Activated T-cell treated with anti-CD3 and anti-CD28 coated beads for 4 hours (primary cell): ENCODE measurements at places on chromosomes 1 and 21.

DNA sequence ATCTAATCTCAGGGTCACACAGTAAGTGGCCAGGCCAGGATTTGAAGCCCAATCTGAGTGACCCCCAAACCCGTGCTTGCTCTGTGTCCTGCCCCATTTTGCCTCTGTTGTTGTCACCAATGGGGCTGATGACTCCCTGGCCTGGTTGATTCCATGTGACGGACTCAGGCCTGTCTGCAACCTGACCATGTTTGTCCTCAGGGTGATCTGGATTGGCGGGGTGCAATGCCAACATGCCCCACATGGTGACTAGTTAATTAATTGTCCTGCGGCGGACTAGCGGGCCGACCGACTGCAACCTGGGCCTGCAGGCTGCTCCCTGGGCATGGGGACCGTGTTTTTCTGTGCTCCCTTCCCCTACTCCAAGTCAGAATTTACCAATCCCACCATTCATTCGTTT lies 256.3 kb downstream of the MATN1 start:
- no peak for DNase-seq

DNA sequence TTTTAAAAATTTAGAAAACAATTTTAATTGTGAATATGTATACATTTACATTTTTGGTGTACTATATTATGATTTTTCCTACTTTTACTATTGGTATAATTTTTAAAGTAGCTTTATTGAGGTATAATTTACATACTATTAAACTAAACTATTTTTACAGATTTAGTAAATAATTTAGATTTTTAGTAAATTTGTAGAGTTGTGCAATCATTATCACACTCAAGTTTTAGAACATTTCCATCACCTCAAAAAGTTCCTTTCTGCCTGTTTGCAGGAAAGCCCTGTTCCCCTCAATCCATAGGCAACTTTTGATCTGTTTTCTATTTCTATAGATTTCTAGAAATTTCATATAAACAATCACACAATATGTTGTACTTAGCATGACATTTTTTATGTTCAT lies 8.2 kb downstream of the PHTF1 start:
- no peak for DNase-seq

DNA sequence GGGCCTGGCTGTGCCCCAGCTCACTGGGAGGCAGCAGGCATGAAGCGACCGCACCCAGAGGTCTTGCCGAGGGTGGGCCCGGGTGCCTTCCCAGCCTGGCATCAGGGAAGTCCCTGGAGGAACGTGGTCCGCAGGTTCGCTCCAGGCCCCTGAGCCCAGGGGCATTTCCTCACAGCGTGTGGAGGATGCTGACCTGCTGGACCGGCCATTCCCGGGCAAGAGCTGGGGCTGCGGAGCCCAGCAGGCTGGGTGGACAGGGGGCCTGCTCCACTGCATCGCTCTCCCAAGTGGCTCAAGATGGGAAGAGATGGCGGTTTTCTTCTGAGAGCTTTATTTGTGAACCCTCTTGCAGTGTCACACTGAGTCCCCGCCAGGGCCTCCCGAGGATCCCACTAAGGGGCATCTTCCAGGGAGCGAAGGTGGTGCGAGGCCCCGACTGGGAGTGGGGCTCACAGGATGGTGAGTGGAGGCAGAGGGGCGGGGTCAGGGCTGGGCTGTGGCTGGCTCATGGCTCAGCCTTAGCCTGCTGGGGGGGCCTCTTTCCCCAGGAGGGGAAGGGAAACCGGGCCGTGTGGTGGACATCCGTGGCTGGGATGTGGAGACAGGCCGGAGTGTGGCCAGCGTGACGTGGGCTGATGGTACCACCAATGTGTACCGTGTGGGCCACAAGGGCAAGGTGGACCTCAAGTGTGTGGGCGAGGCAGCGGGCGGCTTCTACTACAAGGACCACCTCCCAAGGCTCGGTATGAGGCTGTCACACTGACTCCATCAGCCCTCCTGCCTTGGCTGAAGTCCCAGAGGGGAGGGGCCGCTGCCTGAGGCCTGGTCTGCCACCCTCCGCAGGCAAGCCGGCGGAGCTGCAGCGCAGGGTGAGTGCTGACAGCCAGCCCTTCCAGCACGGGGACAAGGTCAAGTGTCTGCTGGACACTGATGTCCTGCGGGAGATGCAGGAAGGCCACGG lies 7.2 kb upstream of the MMP23B start:
- no peak for DNase-seq

DNA sequence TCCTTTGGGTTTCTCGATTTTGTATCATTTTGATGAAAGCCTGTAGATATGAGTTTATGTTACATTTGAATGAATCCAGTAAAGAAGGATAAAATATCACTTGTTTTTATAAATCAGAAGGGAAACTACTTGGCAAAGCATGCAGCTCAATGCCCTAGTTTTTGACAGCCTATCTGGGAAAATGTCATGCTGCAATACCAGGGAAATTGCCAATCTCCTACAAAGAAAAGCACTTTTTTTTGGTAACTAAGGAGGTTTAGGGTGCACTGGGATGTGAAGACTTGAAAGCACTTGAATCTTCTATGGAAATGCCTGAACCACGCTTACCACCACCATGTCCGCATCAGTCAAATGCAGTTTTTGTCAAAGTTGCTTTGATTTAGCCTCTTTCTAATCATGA lies 446.9 kb upstream of the LRRC7 start:
- DNase-seq: no peak

DNA sequence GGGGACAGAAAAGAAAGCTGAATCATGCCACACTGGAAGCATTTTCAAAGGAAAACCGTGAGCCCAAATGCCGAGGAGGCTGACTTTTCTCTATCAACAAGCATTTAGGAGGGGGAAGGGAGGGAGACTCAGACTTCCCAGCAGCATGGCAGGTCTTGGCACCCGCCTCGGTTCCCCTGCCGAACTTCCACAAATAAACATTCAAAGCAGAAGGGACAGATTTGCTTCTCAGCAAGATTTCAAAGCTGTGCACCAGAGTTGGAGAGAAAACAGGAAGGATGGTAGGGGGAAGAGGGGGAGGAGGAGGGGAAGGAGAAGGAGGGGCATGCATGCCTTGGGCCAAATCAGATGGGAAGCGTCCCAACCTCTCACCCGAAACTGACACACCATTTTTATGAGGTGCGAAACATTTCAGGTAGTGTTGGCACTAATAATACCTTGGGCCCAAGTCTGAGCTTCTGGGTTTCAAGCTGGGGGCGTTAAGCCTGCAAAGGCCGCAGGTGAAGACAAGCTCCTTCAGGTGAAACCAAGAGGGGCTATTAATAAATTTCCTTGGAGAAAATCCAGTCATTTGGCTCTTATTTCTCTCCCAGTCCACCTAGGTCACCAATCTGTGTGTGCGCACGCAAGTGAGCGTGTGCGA lies 26.4 kb downstream of the ABCA4 start:
- no peak for DNase-seq

- no peak for DNase-seq
Measured at GRCh38 chr1:221612047-221612777, 129.7 kb downstream of the DUSP10 start.

DNA sequence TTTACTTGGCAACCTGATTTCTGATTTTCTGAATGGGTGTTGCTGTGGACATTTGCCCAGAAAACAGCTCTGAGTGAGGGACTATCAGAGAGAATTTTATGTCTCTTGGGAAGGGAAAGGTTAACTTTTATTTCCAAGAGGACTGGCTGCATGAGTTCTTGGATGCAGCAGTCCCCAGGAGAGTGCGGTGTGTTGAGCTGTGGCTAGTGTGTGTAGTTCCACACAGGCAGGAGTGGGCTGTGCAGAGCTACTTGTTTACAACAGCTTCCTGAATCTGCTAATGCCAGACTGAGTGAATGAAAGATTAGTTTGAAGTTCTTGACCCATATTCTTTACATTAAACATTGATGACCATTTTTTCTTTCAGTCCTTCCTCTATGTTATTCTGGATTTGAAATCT lies 41.0 kb upstream of the APOBEC4 start:
- DNase-seq: no peak

GRCh38 chr1:78491451-78492071 lies 787 bp downstream of the PTGFR start:
- no peak for DNase-seq

- DNase-seq: no peak
Measured at GRCh38 chr1:87044424-87044823, 130.0 kb downstream of the HS2ST1 start.

- DNase-seq: no peak
Measured at GRCh38 chr1:154775621-154776605, 94.2 kb downstream of the KCNN3 start.

DNA sequence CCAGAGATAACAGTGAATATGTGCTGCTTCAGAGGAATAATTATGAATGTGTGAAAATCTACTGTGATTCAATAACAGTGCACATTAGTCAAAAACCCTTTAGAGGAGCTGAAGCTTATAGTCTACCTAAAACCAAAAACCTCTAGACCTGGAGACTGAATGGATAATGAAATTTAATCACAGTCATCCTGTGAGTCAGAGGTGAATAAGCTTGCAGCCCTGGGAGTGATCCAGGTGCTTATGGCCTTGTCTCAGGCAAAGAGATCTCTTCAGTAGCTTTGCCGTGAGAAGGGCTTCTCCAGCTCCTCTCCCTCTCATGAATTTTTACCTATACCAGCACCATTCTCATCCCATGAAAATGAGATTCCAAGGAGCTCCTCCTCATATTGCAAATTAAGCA lies 81.3 kb upstream of the RGS4 start:
- no peak for DNase-seq

- no peak for DNase-seq
Measured at GRCh38 chr1:211638689-211639101, 36.7 kb downstream of the NEK2 start.

GRCh38 chr1:181312946-181313345 lies 170.4 kb upstream of the CACNA1E start:
- no peak for DNase-seq

GRCh38 chr1:24136956-24137539 lies 5.9 kb downstream of the IL22RA1 start:
- DNase-seq: no peak

DNA sequence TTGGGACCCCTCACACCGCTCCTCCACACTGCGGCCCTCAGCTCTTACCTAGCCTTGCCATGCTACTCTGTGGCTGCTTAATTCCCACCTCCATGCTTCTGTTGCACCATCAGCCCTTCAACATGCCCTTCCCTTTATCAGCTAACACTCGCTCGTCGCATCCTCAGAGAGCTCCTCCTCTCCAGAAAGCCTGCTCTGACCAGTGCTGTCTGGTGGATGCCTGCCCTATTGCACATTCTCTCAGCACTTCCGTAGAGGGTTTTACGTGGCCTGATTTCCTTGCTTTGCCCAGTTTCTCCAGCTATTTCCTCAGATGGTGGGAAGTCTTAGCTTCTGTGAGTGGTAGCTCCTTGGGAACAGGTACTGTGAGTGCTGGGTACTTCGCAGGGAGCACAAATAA lies 10.3 kb upstream of the LAD1 start:
- no peak for DNase-seq

GRCh38 chr1:54955359-54955758 lies 25.1 kb upstream of the TMEM61 start:
- no peak for DNase-seq

DNA sequence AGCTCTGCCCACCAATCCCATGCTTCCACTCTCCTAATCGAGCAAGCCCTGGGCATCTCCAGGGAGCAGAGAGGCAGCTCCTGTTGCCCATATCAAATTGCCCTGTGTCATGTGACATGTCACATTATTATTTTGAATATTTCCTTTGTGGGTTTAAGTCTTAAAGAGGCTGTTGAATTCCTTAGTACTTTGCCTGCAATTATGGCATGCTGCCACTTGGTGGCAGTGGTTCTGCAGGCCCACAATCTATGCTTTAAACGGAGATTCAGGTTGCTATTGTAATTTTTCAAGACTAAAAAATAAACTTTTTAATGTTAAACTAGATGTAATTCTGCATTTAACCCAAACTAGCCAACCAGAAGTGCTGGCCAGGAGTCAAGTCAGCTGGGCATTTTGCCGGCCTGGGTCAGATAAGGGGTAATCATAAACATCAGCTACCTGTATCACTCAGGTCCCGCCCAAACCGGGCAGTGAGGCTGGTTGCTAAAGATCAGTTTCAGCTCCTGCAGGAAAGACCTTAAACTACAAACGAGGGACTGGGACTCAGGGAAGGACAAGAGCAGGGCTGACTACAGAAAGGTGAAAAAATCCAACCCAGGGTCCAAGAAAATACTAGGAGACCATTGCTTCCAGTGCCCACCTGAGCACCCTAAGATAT lies 37.3 kb upstream of the ARHGEF16 start:
- DNase-seq: no peak

GRCh38 chr1:20233866-20234265 lies 47.5 kb upstream of the PLA2G2C start:
- no peak for DNase-seq

- DNase-seq: no peak
Measured at GRCh38 chr1:14968251-14968851, 185.2 kb upstream of the TMEM51 start.

- no peak for DNase-seq
Measured at GRCh38 chr1:227901906-227902640, 45.7 kb downstream of the WNT9A start.

GRCh38 chr21:33290441-33290840 lies 24.3 kb downstream of the IL10RB start:
- no peak for DNase-seq

GRCh38 chr1:202987922-202988583 lies 19.1 kb upstream of the TMEM183A start:
- no peak for DNase-seq

DNA sequence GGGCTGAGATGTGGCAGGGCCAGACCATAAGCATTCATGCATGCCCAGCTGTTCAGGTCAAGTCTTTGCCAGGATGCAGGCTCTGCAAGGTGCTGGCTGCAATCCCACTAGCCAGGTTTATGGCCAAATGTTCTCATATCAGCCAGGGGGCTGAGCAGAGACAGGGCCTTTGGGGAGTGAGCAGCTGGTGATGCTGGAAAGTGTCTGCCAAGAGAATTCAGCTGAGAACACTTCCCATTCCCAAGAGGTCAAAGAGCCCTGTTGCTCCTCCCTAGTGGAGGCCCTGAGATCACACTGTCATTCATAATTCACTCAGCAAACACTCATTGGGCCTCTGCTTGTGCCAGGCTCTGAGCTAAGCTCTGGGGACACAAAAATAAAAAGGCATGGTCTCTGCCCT lies 150.3 kb downstream of the DMRTA2 start:
- DNase-seq: no peak

- no peak for DNase-seq
Measured at GRCh38 chr1:150018165-150018564, 7.6 kb upstream of the OTUD7B start.

GRCh38 chr21:21226472-21226871 lies 228.3 kb downstream of the NCAM2 start:
- no peak for DNase-seq

GRCh38 chr21:33698087-33698860 lies 56.0 kb downstream of the ITSN1 start:
- no peak for DNase-seq

DNA sequence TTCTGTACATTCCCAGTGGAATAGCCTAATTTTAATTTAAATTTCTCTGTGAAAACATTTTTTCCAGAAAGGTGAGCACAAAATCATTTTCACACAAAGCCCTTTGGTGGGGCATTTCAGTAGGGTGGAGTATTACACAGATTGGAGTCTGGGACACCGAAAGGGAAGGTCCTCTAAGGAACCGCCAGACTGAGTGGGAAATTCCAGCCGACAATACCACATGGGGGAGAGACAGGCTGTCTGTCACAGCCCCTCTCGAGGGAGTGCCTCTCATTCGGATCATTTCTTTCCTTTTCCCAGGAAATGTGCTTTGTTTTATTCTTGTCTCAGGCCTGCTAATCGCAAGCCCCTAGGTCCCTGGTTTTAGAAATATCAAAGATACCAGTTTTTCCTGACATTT lies 150.6 kb upstream of the HOOK1 start:
- DNase-seq: no peak
